ENCODE measurements at places on chromosomes 5 and 9. TPM values are rescaled to one million over a fixed set of nuclear protein-coding genes. Genes with fewer than 3 reads are reported as not detected.

DNA sequence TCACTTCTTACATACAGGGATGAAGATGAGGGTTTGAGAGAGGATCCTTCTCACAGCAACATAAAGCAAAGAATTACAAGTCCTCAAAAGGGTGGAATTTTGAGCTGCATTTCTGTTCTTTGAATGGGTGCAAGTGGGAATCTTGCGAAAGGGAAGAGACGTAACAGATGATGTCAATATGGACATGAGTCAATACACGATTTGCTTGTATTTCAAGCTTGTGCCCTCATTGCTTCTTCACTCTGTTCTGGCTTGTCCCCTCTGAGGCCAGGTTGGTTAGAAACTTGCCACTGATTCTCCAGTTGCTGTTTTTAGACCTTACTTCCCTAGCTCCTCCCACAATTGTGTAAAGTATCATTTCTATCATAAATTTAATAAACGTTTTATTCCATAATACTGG lies 104.8 kb upstream of the CLINT1 start:
- DNase-seq: no peak

AJM1 gene
- polyA plus RNA-seq: 3.3 TPM

DNA sequence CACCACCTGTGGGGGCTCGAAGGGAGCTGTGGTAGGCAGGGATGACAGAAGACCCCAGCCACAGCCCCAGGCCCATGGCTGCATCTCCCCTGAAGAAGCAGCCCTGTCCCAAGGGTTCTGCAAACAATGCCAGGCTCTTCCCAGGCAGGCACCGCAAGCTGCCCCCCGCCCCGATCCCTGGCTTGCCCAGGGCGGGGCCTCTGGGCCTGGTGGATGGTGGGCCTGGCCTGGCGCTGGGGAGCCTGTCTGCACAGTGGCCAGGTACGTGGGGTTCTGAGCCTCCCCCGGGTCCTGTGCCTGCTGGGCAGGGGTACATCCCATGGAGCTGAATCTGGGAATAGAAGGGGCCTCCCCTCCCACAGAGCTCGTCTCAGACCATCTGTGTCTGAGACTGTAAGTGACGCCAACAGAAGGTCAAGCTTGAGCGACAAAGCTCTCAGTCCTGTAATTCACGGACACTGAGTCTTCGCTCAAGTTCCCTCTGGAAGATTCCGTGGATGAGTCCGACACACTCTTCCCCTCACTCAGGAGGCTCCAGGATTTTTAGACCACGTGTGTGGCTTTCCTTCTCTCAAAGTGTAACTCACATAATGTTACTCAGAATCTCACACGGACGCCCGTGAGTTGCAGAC lies 4.4 kb upstream of the SLC12A7 start:
- no peak for DNase-seq

NPDC1 gene
- polyA plus RNA-seq: 115 TPM

- no peak for DNase-seq
Measured at GRCh38 chr5:80810425-80810824, 149.7 kb upstream of the RASGRF2 start.

DNA sequence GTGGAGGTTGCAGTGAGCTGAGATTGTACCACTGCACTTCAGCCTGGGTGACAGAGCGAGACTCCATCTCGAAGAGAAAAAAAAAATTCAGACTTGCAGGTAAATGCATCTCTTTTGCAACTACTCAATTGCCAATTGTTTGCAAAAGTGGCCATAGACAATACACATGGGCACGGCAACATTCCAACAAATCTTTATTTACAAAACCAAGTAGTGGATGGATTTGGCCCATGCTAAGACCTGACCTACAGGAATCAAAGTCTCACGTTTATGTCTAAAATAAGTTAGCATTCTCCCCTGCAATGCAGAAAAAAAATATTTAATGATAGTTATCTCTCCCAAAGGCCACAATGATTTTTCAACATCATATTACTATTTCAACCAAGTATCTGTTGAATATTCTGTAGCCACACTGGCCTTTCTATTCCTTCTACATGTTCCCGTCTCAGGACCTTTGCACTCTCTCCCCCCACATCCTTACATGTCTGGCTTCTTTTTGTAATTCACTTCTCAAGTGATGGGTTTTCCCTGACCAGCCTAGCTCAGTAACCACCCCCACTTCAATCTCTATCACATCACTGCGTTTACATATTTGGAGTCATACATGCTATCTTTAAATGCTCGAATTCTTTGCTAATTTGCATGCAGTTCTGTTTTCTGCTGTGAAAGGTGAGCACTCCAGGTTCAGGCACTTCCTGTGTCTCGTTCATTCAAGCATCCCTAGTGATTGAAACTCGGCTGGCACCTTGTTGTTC lies 54.2 kb downstream of the FNBP1 start:
- DNase-seq: no peak

DNA sequence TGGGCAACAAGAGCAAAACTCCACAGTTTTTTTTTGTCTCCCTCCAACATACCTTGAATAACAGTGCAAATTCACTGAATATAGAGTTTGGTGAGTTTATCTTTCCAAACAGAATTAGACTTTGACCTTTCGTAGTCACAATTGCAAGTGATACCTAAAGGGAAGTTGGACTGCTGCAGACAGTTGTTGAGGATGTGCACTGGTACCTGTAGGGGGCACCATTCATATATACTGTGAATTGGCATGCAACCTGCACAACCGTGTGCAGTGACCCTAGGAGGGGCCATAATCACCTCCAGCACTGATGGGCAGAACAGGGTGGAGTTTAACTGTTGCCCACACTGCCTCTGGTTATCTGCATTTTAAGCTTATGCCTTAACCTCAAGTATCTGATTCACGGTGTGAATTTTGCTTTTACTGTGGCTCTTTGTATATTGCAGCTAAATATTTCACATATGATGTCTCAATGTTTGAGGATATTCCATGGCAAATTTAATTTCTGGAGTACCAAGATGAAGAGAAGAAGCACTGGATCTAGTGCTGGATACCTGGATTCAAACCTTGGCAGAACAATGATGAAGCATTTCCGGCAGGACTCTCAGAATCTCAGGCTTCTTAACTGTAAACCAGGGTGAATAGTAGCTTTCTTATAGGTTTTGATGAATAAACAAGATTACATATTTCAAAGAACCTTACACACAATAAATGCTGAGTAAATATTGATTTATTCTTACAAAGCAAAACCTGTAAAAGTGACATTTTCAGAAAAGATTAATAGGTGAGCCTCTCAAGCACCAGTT lies 144.3 kb downstream of the ACTBL2 start:
- no peak for DNase-seq

IFNK gene
- polyA plus RNA-seq: not detected

RABEPK gene
- 17.9 TPM for polyA plus RNA-seq

DNA sequence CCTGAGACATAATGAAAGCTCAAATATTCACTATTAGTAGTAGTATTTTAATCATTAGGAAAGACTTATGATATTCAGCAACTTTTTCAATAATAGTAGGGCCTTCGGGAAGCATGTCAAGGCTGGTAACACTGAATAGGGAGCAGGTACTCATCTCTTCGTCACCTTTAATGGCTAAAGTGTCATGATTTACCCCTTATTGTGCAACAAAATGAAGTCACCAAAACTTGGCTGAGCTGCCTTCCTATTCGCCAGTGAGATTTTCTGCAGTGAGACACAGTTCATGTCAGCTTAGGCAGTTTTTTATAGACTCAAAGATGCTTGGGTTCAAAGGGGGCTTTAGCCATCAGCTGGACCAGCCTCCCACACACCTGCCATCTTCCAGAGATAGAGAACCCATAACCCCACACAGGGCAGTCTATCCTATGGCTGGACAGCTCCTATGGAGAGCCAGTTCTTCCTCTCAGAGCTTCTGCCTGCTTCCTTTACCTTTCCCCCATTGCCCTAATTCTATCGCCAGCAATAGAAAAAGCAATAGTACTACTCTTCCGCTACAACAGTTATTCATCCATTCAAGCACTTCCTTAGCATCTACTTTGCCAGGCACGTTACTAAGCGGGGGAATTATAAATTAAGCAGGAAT lies 2.3 kb upstream of the CPLX2 start:
- DNase-seq: no peak

GRCh38 chr9:134712243-134712642 lies 70.6 kb downstream of the COL5A1 start:
- DNase-seq: no peak

TTC23L gene
- polyA plus RNA-seq: not detected

GRCh38 chr5:89105836-89106235 lies 222.9 kb upstream of the MEF2C start:
- DNase-seq: no peak

- no peak for DNase-seq
Measured at GRCh38 chr5:71910741-71911140, 191.7 kb downstream of the CARTPT start.

Data from stomach (tissue), 19 donors.